ENCODE measurements at places on chromosomes 16 and 17.

DNA sequence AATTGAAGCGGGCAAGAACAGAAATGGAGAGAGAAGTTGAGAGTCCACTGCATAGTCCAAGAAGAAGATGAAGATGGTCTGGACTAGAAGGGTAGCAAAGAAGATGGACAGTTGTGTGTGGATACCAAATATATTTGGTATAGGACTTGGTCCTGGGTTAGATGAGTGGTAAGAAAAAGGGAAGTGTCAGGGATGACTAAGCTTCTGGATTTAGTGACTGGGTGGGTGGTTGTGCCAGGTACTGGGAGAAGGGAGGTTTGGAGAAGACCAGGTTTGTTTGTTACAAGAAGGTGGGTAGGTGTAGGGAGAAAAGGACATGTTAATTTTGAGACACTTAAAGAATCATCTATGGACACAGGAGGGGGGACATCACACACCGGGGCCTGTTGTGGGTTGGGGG is 5.4 kb downstream of the VMP1 start:
- no peak for DNase-seq

DNA sequence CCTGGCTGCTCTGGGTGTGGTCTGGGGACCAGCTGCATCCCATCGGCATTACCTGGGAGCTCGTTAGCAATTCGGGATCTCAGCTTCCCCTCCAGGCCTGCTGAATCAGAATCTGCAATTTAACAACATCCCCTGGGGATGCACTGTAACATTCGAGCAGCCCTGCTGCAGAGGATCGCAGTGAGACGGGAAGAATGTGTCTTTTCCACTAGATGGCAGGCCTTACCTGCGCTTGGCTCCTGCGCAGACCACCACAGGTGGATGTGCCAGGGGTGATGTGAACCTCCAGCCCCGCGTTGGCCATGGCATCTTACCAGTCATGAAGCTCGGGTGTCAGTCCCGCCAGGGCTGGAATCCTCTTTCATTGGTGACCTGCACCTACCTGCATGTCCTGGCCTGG is 209.9 kb downstream of the PRKCB start:
- DNase-seq: no peak

DNA sequence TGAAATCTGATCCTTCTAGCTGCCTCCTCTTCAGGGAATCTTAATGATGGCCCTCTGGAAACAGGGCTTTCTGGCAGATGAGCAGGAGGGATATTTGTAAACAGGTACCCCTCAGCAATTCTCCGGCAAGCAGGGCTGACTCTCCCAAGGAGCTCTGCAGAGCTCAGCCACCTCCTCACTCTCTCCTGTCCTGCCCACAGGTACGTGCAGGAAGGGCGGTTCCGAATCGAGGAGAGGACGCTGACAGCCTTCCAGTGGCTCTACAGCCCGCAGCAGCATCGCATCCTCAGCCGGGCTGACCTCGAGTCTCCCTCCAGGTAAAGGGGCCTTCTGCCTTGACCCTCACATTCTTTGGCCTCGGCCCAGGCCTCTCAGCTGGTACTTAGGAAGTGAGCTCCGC is 20.7 kb upstream of the CCDC92B start:
- DNase-seq: no peak

DNA sequence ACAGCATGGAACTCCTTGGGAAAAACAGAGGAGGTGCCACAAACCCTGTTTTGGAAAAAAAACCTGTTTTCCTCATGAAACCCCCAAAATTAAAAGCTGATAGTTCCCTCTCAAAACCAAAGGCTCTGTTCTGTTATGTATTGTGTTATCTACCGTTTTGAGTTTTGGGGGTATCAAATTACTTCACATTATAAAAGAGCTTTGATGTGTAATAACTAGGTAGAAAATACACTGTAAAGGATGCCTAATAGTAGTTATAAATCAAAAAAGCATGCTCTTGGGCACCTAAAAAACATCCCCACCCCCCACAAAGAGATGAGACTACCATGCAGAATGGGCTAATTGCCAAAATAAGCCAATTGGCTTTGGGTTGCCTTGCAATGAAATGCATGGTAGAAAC is 30.8 kb downstream of the C16orf54 start:
- no peak for DNase-seq

- DNase-seq: no peak
Observed at GRCh38 chr16:7013990-7014389, 318.7 kb upstream of the RBFOX1 start.

DNA sequence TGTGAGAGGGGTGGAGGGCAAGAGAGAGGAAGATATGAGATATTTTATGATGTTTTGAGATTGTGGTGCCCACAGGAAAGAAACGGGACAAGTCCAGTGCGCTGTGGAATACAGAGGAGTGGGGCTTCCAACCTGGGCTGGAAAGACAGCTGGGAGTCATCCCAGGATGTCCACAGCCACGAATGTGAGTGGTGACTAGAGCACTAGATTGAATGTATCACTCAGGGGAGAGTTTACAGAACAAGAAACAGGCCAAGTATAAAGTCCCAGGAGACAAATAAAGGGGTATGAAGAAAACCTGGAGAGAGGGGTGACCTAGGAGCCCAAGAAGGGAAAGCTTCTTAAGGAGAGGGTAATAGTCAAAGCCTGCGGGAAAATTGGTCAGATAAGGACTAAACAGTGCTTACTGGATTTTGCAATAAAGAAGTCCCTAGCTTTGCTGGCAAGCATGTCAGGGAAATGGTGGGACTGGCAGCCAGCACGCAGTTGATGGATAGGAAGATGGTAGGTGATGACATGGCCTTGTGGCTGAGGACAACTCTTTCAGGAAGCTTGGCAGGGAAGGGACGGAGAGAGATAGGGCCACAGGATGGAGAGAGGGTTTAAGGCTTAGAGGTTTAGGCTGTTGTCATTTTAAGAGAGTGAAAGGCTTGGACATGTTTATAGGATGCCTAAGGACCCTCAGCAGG is 114.5 kb downstream of the AXIN2 start:
- DNase-seq: no peak

DNA sequence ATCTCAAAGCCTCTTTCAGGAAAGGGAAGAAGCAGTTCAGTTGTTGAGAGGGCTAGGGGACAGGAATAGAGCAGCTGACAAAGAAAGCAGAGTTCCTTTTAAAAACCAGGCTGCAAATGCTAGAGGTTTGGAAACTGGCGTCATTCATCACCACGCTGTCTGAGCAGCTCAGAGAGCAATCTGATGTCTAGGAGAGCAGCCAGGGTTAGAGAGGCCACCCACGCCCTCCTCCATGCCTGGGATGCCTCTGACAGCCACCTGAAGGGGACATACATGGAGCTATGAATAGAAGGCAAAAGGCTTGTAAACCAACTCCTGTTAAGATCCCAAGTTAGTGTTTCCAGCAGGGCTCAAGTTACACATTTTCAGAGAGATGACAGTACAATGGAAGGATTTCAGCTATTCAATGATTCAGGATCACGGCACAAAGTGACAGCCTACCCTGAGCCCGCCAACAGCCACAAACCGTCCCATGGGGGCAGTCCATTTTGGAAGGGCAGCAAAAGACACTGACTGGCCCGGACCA is 12.4 kb downstream of the RAB5C start:
- DNase-seq: no peak

DNA sequence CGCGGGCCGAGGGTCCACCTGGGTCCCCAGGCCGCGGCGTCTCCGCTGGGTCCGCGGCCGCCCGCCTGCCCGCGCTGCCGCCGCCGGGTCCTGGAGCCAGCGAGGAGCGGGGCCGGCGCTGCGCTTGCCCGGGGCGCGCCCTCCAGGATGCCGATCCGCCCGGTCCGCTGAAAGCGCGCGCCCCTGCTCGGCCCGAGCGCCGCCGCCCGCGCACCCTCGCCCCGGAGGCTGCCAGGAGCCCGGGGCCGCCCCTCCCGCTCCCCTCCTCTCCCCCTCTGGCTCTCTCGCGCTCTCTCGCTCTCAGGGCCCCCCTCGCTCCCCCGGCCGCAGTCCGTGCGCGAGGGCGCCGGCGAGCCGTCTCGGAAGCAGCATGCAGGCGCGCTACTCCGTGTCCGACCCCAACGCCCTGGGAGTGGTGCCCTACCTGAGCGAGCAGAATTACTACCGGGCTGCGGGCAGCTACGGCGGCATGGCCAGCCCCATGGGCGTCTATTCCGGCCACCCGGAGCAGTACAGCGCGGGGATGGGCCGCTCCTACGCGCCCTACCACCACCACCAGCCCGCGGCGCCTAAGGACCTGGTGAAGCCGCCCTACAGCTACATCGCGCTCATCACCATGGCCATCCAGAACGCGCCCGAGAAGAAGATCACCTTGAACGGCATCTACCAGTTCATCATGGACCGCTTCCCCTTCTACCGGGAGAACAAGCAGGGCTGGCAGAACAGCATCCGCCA is 504 bp downstream of the FOXC2 start:
- no peak for DNase-seq
